ENCODE measurements at places on chromosomes 5 and 9.

- DNase-seq: peak; percentile 59
Observed at GRCh38 chr5:176543428-176544182, 5.5 kb upstream of the CDHR2 start.

DNA sequence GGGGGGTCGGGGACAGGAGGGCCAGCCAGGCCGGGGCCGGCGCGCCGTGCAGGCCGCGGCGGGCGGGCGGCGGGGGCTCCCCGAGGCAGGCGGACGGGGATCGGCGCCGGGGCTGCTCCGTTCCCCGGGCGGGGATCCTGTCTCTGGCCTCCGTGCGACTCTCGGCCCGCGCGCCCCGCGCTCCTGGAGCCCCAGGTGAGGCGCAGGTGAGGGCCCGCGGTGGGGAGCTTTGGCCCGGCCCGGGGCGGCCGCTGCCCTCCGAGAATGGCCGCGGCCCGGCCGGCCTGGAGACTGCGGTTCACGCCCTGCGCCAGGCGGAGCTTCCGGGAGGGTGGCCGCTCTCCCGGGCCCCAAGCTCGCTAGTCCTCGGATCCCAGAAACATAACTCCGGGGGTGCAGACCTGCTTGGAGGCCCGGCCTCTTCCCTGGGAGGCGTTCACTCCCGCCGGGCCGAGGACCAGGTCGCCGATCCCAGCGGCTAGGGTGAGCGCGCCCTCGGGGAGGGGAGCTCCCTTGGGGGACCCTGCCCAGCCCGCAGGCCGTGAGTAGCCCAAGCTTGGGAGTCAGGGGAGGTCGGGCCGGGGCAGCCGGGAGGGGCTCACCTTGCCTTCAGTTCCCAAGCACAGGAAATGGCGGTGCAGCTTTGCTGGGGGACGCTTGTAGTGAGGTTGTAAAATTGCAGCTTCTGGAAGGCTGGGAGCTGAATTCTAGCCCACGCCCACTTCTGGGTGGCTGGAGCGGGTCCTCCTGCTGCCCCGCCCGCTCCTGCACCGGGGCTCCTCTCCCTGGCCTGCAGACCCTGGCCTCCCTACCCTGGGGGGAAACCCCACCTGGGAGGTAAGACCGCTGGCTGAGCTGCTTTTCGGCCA is 723 bp downstream of the PPP1R26 start:
- no peak for DNase-seq

DNA sequence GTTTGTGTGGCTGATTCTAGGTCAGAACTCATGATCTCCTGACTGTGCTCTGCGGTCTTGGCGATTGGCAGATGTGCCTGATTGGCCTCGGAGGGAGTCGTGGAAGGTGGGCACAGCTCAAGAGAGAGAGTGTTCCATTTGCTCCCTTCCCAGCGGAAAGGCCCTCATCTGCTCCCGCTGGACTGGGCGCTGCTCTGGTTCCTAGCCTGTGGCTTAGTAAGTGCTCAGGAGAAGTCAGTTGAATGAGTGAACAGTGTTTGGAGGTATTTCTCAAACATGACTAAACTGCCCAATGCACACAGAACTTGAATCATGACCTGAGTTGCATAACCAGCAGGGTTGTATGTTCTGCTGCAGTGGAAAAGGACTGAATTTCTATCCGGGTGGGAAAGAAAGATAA is 120.2 kb upstream of the PITX1 start:
- no peak for DNase-seq

DNA sequence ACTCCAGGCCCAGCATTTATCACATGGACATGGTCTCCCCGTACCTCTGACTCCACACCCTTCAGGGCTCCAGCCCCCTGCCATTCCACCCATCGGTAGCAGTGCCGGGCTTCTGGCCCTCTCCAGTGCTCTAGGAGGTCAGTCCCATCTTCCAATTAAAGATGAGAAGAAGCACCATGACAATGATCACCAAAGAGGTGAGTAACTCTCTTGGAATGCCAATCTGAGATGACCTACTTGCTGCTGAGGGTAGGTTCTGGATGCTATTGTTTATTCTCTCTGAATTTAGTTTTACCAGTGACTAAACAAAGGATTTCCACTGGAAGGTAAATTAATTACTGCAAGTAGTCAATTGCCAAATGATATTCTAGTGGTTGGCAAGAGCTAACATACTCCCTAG is 80.8 kb downstream of the TLE4 start:
- DNase-seq: no peak

DNA sequence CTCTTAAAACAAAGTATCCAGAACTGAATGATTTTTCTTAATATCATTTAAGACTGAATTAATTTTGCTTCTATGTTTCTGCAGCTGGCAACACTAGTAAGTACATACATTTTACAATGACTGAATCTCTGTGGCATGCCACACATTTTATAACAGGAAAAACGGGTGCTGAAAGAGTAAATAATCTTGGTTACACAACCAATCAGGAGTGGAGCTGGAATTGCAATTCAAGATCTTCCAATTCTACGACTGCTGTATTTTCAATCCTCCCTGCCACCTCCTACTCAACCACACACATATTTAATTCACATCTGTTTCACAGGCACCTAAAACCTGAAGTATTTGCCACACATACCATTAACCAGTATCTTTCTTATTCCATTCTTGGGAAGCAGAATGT is 52.7 kb upstream of the NR5A1 start:
- no peak for DNase-seq

DNA sequence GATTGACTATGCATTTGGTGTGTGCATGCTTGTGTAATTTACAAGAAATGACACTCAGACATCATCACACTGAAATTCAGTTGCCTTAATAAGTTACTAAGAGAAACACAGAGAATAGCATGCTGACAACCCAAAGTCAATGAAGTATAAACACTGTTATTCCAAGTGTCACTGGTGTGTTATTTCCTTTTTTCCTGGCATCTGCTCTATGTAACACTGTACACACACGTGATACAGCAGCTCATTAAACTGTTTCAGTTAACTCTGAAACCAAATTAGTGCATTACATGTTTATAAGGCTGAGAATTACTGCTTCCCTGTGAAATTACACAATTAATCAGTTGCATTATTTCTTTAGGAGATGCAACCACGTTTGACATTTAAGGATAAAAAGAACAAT is 252.7 kb downstream of the EFNA5 start:
- no peak for DNase-seq

- no peak for DNase-seq
Observed at GRCh38 chr5:78242001-78242400, 52.5 kb downstream of the AP3B1 start.

DNA sequence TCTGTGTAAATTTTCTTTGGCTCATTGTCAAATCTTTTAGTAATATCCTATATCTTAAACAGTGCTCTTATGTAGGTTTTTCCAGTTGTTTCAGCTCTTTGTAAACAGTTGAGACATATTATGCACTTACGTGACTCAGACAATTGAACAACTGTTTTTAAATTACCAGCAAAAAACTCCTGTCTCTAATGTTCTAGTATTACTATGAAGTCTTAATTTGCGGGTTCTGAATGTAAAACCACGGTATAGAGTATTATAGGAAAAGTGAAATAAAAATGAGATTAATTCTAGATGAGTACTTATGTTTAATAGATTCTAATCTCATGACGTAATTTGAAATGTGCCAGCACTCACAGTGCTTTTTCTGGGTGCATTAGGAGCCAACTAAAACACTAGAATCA is 136.0 kb downstream of the GDNF start:
- DNase-seq: no peak

GRCh38 chr9:126436545-126437267 is 110.1 kb downstream of the MVB12B start:
- no peak for DNase-seq

GRCh38 chr5:66974256-66974655 is 222.3 kb downstream of the CD180 start:
- no peak for DNase-seq

DNA sequence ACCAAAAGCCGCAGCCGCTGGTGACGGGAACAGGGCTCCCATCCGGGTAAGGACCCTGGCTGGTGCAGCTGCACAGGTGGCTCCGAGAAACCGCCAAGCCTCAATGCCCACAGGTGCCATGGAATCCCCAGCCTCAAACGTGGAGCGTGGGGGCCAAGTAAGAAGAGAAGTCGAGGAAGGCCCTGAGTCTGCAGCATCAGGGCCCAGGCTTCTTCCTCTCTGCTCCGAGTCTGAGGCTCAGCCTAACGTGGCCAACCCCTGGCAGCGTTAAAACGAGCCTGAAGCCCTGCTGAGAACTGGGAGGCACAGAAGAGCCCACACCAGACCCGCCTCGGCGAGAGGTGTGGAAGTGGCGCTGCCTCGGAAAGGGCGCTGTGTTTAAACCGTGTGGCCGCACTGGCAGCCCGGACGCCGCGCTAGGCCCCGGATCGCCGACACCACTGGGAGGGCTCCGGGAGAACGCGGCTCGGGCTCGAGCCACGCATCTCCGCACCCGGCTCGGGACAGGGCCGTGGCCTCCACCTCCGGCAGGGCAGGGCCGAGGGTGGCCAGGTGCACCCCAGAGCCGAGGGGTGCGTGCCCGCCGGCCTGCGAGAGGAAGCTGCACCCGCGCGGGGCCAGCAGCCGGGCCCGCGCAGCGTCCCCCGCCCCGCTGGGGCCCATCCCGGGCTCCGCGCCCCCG is 730 bp downstream of the ZMYND19 start:
- no peak for DNase-seq

All from effector CD4-positive, alpha-beta T cell (primary cell).